ENCODE measurements at places on chromosomes 4 and X. TPM values are rescaled to one million over a fixed set of nuclear protein-coding genes. Genes with fewer than 3 reads are reported as not detected.
A peak's percentile ranks its signal among the peaks of the same experiment; 100 is the strongest.

GRCh38 chr4:55020131-55020530 lies 105.3 kb downstream of the KDR start:
- no peak for DNase-seq

The SNCA gene
- total RNA-seq = 5.3 TPM

GRCh38 chrX:11591723-11592346 lies 73.9 kb downstream of the ARHGAP6 start:
- no peak for DNase-seq

The SRPX2 gene
- 11.9 TPM for total RNA-seq

DNA sequence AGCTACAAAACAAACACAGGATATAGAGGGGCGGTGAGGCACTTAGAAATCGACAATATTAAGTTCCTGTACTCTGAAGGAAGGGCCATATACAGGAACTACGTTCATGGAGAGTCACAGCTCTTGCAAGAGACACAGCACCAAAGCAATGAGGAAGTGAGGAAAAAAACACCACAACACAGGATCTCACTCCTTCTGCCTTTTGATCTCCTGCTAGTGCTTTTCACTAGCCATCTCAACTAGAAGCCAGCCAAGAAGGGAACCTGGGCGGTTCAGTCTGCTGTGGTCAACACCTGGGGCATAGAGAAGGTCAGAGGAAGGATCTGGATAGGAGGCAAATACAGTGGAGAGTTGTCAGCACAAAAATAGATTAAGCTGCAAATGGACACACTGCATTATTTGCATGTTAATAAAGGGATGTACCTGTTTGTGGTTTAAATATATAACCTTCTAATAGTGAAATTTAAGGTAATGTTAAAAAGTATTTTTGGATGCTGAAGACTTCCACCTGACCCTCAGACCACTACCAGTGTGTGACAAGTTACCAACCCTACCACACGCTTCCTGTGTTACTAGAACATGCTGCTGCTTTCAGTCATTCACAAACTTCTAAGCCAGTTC lies 104.6 kb downstream of the DTHD1 start:
- DNase-seq = no peak

DNA sequence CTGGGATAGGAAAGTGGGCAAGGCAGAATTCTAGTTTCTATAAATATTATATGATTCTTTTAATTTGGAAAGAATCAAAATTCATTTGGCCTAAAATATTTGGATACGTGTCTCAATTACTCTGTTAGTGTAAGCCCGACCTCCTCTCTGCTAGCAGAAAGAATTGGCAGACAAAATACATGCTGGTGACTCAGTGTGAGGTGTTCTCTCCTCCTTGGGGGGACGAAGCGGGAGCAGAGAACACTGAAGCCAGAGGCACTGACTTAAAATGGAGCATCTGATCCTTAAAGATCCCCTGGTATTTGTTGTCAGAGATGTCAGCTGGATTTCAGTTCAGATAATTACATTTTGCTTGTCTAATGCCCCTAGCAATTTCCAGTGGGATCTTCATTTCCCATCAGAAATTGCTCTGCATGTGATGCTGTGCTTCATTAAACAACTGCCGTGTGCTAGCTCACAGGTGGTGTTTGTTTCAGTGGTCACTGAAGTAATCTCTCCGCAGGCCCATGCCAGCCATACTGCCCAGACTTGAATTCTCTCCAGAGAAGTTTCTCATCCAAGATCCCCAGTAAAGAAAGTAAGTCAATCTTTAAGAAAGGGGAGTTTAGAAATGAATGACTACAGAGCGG lies 188.7 kb upstream of the TLL1 start:
- DNase-seq = no peak

DNA sequence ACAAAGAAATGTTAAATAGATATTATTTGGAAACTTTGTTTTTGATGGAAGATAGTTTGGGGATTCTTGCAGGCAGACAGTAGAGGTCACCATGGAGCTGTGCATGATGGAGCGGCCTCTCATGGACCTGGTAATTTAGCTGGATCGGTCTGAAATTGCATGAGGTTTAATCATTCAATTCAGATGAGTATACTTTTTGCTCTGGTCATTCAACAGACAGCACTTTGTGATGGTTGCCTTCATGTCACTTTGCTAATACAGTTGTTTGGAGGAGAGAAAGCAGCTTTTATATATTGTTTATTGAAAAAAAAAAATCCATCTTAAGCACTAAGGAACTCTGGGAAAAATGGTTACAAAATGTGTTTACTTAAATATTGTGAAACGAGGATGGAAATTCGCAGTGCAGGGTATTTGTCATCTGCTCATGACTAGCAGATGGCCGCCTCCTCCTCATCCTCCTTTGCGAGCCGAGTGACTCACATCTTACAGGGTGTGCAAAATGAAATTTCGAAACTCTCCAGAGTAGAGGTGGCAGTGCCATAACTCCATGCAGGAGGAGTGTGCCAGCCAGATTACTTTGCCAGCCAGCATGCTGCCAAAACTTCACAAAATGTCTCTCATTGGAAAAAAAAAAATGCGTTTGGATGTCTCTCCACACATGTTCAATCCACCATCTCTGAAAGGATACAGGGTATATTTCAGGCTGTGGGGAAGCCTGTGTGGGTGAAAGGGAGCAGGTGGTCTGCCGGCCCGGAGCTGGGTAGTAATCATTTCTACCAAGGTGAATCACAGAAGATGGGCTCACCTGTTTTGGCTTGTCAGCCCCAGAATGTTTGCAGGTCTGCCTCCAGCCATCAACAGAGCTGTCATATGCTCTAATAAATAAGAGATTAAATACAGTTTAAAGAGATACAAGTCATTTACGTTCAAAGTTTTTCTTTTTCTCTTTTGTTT lies 314.9 kb upstream of the DIPK2B start:
- DNase-seq = peak; percentile 47

- DNase-seq = no peak
Measured at GRCh38 chr4:182494103-182494502, 250.9 kb downstream of the TENM3 start.

GRCh38 chr4:25112366-25112994 lies 47.8 kb downstream of the SEPSECS start:
- no peak for DNase-seq

DNA sequence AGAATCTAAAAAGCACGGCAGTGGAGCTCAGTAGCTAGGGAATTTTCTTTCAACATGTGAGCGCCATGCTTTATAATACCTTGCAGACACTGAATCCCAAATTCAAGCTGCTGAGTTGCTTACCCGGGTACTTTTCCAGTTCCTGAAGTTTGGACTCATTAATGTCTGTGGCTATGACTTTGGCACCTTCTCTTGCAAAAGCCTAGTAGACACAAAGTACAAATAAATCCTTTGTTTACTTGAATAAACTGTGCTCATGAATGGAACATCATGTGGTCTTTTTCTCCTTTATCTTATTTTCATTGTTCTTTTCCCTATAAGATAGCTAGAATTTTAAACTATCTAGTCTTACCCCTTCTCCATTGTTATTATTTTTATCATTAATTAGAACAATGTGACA lies 4.6 kb downstream of the BDH2 start:
- DNase-seq = no peak

The C1GALT1C1 gene
- 32.0 TPM for total RNA-seq

The EPGN gene
- not detected for total RNA-seq

- DNase-seq = no peak
Measured at GRCh38 chr4:56261027-56261426, 126.3 kb downstream of the AASDH start.

The NPNT gene
- 907 TPM for total RNA-seq

GRCh38 chr4:8048856-8049676 lies 109.4 kb upstream of the AFAP1 start:
- DNase-seq = peak; percentile 43

DNA sequence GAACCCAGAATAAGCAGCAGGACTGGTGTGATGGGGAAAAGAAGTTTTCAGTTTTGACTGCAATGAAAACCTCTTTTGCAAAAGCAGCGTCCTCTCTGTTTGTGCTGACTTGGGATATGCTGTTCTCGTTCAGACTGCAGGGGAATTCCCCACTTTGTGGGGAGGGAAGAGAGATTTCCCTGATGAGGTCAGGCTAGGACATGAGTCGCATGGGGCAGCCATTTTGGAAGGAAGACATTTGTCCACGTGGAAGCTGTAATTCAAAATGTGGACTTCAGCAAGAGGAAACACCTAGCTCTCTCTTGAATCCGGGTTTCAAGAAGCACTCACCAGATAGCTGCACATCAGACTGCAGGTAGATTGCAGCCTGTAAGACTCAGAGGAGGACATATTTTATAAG lies 39.3 kb downstream of the ING2 start:
- no peak for DNase-seq

- DNase-seq = peak; percentile 51
Measured at GRCh38 chr4:118351851-118352827, 664 bp downstream of the PRSS12 start.

DNA sequence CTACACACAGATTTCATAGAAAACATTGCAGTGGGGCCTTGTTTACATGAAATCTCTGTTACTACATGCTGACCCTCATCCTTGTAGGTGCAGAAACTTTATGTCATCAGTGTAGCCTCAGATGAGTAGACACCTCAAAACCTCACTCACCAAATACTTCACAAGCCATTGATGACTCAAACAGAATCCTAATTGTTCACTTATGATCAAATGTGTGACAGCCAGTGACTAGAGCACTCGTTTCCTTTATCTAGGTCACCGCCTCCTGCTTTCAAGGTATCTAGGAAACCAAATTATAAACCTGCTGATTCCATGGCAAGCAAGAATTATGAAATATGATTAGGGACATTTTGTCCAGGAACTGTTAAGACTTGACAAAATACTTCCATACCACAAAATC lies 255.8 kb upstream of the GPRIN3 start:
- DNase-seq = no peak

- DNase-seq = peak; percentile 14
Measured at GRCh38 chrX:149630681-149631233, 835 bp downstream of the TMEM185A start.

The MSX1 gene
- 20.8 TPM for total RNA-seq

- no peak for DNase-seq
Measured at GRCh38 chrX:31153475-31154047, 81.7 kb upstream of the FTHL17 start.

DNA sequence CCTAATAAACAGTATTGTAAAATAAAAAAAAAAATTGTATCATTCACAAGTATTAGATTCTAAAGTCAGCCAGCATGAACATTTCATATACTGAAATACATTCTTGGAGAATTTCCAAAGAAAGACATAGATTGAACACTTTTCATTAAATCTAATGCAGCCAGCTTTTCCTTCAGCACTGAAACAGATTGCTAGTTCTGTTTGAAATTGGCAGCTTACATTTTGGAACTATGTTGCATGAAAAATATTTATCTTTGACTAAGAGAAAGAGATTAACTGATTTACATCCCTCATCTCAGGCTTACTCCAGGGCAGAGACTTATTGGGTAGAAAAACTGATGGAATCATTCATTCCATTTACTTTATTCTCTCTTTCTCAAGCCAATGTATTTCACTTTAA lies 272.7 kb downstream of the PDHA2 start:
- DNase-seq = no peak

- DNase-seq = no peak
Measured at GRCh38 chrX:12229986-12230385, 91.7 kb downstream of the FRMPD4 start.

DNA sequence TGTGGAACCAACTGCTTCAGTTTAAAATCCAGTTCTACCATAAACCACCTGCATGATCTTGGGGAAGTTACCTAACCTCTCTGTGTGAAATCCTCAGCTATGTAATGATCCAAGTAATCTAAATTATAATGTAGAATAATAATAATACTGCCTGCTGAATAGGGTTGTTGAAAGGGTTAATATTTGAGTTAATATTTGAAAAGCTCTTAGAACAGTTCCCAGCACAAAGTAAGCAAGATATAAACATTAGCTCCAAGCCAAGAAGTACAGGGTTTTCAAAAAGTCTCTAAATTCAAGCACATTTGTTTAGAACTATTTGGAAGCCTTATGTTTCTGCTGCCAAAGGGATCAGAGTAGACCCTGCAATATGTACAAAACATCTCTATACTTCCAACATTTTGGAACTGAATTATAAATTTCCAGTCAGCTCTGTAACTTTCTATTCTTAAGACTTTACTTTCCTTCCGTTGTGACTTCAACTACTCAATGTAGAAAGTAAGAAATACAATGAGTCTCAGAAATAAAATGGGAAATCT lies 76.7 kb upstream of the FAM9C start:
- DNase-seq = no peak

The NPFFR2 gene
- total RNA-seq = not detected

DNA sequence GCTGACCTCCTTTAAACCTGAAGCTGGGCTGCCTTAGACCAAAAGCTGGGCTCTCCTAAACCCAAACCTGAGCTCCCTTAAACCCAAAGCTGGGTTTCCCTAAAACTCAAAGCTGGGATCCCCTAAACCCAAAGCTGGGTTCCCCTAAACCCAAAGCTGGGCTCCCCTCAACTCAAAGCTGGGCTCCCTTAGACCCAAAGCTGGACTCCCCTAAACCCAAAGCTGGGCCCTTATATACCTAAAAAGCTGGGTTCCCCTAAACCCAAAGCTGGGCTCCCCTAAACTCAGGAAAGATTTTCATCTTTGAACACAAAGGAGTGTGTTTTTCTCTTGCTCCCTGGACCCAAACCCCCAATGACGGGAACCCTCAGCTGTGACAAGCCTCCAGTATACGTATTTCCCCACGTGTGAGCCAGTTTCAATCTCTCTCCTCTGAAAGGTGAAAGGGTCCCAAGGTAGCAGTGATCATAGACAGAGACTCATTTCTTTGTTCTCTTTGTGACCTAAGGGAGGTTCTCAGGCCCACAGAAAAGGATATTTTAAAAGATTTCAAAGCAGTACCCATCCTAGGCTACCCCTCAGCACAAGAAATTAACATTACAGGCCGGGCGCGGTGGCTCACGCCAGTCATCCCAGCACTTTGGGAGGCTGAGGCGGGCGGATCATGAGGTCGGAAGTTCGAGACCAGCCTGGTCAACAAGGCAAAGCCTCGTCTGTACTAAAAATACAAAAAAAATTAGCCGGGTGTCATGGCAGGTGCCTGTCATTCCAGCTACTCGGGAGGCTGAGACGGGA lies 31.3 kb upstream of the ASMTL start:
- no peak for DNase-seq

The RENBP gene
- total RNA-seq = 3.6 TPM

- no peak for DNase-seq
Measured at GRCh38 chr4:8303485-8304281, 34.1 kb downstream of the HTRA3 start.

- DNase-seq = no peak
Measured at GRCh38 chr4:1061056-1061700, 49.8 kb downstream of the FGFRL1 start.

GRCh38 chr4:26081795-26082498 lies 167.9 kb downstream of the SMIM20 start:
- no peak for DNase-seq

DNA sequence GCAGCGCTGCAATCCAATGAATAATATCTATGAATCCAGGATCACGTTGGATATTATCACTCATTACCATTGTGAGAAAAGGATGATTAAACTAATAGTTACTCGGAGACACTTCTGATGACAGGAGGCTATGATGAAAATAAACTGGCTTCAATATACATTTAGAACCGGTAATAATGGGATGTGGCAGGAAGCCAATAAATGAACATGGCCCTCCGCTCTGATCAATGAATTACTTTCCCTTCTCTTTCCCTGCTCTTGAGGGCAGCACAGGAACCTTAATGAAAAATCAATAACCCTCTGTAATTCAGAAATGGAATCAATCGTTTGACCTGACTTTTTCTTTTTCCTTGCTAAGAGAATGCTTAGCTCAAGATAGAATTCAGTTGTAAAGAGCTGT lies 103.9 kb upstream of the PAQR3 start:
- no peak for DNase-seq

Measured in thyroid gland (tissue), 4 donors.